H1 (cell line): ENCODE measurements at places on chromosomes 2 and 18.

GRCh38 chr2:132720393-132720792 is 50.4 kb upstream of the LYPD1 start:
- DNase-seq: no peak

- no peak for DNase-seq
Observed at GRCh38 chr2:8096484-8096883, 585.4 kb upstream of the ID2 start.

GRCh38 chr2:180669016-180669415 is 311.4 kb upstream of the UBE2E3 start:
- DNase-seq: no peak

DNA sequence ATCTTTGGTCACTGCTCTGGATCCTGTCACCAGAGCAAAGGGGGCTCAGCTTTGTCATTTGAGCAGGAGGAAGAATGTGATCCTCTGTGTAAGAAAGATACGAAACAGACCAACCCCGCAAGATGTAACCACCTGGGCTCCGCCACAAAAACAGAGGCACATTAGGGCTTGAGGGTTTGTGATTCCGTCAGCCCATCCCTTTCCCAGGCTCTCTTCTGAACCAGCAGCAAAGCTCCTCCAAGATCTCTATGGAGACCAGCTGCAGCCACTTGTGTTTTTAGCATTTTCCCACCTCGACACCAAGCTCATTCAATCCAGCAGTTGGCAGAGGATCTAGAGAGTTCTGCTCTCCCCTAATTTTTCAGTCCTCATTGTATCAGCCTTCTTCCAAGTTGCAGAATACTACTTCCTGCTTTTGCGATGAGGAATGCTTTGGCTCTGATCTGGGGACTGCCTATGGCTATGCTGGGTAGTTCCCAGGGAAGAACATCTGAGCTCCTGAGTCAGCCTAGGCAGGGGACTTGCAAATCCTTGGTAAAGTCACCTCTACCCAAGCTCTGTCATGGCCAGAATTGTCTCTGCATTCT is 139.6 kb upstream of the RAB12 start:
- peak; percentile 33 for DNase-seq

DNA sequence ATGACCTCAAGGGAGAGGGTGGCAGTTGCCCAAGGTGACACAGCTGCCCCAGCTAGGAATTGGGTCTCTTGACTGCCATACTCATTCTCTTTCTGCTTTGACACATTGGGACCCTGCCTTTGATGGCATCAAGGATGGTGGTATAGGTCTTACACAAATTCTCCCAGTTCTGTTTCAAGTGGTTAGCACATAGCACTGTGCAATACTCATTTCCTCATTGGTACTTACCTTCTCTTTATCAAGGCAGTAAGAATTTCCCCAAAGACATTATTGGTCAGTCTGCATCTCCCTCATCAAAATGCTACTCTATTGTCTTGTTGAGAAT is 35.9 kb upstream of the CCDC93 start:
- no peak for DNase-seq

DNA sequence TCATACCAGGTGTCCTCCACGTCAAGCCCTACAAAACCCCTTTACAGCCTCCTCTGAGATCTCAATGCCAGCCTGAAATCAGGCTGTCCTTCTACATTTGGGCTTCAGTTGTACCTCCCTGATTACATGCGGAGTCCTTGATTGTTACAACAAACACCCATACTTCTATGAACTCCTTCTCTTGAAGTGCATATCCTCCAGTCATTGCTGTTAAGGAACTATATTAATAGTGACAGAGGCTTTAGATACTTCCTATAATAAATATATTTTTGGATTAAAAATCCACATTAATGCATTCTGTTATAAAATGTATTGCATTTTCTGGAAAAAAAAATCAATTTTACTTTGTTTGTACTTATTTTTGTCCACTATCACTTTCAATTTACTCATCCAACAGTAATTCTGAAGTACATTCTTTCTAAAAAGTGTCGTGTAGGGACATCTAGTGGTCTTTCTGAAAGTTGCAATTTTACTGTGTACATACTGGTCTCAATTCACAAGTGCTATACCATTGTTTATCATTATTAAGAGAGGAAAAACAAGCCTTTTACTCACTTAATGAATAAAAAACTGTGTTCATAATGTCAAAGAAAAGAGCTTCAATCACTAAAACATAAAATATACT is 316.4 kb downstream of the DSEL start:
- no peak for DNase-seq

GRCh38 chr18:7272311-7273049 is 41.6 kb downstream of the LRRC30 start:
- peak; percentile 62 for DNase-seq

- DNase-seq: no peak
Observed at GRCh38 chr18:75220551-75221355, 10.2 kb downstream of the TSHZ1 start.

DNA sequence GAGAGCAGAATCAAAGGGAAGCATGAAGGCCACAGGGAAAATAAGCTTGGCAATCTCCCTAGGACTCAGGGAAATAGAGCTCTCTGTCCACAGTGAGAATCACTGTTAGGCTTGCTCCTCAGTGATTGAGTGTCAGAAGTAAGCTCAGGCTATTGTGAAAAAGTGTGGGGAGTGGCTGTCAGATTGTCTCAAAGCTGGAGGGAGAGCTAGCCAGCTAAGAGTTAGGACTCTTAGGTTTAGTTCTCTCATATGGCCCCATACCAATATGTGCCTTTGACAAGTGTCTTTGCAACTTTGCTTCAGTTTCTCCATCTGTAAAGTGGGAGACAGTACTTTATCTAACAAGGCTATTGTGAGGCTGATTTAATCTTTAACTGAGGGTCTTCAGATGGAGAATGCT is 17.2 kb downstream of the EIF4E2 start:
- DNase-seq: no peak

- no peak for DNase-seq
Observed at GRCh38 chr2:196618661-196619060, 20.9 kb upstream of the CCDC150 start.

DNA sequence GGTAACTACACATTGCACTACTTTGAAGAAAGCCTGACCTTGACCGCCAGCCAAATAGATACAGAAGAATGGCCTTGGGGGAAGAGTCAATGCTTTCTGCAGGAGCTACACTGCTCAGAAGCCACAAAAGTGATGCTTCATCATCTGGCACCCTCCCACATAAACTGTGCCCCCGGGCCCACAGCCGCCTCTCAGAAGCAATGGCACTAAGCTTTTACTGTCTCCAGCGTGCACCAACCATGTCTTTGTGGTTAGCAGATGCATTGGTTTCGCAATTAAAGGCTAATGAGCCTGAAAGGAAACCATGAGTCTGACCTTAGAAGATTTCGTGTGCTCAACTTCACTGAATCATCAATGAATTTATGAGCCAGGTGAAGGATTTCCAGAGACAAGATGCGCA is 209.4 kb upstream of the TRIB2 start:
- no peak for DNase-seq

- peak; percentile 87 for DNase-seq
Observed at GRCh38 chr2:84459018-84459943, at the start of gene SUCLG1. Gene SUCLG1 (minus strand): TSS chr2:84459280. CDS start chr2:84459269, 11 bp downstream.

DNA sequence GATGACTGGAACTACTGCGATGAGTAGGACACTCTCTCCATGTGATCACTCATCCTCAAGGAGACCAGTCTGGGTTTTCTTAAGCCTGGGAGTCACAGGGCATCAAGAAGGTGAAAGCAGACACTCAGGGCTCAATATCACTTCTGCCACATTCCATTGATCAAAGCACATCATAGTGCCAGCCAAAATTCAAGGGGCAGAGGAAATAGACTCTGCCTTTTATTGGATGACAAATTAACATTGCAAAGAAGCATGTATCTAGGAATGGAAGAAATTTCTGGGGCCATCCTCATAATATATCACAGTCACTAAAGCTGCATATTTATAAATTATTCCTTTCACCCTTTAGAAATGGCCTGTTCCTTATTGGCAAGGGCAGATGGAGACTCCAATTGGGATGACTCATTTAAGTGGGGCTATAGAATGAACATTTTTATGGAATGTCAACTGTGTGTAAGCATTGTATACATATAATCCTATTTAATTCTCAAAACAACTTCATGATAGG is 114.8 kb upstream of the CDC42EP3 start:
- DNase-seq: no peak

DNA sequence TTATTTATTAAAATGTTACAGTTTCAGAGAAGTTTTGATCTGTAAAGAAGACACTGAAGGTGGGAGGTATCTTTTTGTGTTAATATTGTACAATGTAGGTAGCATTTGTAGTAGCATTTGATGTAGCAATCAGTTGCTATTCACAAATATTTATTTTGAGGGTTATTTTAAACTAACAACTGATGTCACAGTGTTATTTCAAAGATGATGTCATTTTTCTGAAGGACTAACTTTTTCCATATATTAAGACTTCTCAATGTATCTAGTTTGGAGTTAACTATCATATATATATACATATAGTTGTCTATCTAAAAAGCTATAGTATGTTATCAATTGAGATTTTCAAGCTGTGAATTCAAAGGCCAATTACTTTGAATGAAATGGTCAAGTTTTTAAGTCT is 1003.3 kb downstream of the DSC3 start:
- DNase-seq: no peak

- no peak for DNase-seq
Observed at GRCh38 chr2:235843591-235844395, 324.4 kb downstream of the GBX2 start.

- DNase-seq: no peak
Observed at GRCh38 chr2:161915121-161915520, 158.9 kb downstream of the DPP4 start.

DNA sequence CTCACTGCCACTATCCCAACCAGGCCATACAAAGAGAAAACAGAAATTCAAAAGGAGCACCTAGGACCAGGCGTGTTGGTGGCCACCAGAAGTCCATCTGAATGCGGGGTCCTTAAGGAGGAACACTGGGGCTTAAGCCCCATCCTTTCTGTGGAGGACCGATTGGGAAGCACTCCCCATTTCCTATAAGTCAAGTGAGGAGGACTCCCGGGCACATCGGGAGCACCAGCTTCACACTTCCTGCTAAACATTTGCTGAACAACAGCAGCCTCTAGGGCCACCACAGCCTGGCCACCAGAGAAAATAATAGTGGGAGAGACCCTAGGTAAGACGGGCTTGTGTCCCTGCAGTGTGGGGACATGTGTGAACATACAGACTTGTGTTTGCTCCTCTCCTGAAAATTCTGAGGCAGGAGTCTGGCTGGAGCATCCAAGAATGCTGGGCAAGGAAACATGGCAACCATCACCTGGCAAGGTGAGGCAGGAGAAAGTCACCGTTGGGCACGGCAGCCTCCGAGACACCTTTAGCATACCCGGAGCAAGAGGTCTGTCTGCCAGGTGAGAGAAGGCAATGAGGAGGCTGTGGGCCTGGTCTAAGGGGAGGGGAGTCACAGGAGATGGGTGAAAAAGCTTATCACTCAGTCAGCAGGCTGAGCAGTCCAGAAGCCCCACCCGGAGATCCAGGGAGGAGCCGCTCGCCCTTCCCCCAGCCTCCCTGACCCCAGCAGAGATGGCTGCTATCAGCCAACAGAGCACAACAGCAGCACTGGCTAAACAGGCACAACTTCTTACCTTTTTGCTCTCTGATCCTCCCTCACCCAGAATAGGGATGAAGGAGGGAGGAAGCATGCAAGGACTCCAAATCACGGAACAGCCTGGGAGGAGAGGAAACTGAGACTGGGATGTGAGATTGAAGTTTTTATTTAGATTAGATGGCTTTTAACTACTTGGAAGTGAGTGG is 282.3 kb downstream of the EIPR1 start:
- DNase-seq: no peak

GRCh38 chr18:4068552-4069158 is 386.5 kb downstream of the DLGAP1 start:
- DNase-seq: no peak

DNA sequence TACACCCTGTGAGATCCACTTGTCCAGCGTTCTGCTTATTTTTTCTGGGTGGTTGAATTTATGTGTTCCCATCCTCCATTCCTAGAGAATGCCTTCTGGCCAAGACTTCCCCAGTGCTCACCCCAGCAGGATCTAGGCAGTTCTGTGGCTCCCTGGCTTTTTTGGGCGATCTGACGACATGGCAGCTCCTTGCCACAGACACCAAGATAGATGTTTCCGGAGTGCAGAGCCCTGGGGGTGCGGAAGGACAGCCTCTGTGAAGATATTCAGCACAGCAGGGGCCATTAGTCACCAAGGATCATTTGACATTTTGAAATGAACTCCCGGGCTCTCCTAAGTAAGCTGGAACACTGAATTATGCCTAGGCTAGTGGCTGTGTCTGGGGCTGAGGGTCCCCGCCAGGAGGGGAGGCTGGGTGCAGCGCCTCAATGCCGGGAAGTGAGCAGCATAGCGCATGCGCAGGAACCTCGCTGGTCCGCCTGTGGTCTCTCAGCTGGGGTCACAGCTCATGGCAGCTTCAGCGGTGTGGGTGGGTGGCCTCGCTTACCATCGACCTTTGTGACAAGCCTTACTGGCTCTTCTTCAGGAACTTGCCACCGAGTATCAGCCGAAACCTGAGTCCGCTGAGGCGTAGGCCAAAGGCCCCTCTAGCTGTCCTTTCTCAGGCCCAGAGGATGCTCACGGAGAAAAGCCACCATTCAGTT is 60.3 kb downstream of the MEX3C start:
- no peak for DNase-seq

- DNase-seq: no peak
Observed at GRCh38 chr18:63747006-63747405, 28.2 kb upstream of the SERPINB7 start.

DNA sequence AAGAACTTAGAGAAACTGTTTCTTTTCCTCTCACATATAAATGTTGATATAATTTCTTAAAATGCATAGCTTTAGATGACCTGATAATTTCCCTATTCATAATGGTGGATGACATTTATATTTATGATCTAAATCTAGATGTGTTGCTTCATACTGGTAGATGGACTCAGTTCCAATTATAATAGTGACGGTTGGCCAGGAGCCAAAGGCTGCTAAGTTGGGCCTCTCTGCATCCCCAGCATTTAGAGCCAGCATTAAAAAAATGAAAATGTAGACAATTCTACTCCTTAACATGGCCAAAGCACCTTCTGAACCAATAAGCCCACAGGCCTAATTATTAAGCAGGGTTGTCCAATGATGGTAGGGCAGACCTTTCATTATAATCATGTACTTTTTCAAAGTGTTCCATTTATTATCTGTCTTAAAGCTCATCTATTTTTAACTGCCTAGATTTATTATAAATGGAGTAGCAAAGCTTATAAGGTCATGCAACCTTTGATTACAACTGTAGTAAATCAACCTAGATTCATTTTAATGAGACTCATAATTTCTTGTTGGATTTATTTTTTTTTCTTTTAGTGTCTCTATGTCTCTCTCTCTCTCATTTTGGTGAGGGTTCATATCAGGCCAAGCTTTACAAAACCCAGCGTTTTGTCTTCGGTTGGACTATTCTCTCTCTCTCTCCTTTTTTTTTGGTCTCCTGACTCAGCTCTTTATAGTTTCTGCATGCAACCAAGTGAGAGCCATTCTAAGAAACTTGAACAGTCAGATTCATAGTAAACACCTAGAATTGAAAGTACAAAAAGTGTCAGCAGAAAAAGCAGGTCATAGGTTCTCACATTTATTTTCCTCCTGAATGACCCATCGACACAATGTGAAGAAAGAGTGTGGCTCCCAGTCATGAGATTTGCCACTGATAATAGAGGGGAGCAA is 2016.1 kb upstream of the PIK3C3 start:
- no peak for DNase-seq

GRCh38 chr2:96734880-96735583 is 4.8 kb downstream of the LMAN2L start:
- DNase-seq: no peak
